Activated gamma-delta T cell (primary cell): ENCODE measurements at places on chromosomes 5 and 9.

DNA sequence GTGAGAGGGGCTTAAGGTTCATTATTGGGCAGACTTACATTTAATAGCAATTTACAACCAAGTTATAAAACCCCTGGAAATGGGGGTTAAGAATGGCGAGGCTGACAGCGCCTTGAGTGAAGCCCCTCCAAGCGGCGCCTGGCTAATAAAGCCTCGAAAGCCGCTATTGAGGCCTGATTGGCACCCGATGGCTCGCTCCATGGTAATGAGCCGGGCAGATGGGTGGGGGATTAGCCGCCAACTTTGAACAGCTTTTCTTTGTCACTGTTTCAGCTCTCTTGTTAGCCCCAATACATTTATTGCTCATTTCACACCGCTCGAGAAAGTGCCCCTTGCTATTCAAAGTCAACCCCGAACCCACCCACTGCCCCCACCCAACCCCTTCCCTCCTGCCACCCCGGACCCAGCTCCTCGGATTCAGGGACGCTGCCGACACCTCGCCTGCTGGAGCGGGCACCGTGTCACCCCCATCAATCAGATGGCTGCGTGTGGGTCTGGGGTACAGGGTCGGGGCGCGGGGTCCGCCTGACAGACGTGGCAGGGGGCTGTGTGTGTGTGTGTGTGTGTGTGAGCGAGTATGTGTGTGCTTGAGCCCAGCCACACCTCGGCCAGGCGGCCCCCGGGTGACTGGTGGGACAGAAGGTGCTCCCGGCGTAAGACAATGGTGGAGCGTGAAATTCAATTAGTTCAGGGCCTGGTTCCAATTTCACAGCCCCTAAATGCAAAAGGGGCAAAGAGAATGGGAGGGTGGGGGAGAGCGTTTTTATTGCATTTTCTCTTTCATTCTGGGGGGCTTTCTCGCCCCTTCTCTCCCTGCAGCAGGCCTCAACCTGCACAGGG is 34.2 kb downstream of the ASS1 start:
- no peak for DNase-seq

DNA sequence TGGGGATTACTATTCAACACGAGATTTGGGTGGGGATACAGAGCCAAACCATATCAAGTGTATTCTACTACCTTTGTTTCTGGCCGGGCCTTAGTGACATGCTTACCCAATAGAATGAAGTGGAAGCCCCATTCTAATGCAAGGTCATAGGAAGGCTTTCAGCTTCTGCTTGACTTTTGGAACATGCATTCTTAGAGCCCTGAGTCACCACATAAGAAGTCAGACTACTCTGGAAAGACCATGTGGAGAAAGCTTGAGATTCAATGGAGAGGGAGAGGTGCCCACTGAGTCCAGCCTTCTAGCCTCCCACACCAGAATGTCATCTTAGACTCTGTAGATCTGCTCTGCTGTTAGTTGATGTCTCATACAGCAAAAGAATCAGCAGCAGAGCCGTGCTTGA is 155.7 kb upstream of the FBN2 start:
- DNase-seq = no peak

- DNase-seq = no peak
Observed at GRCh38 chr9:95572381-95573151, 55.8 kb upstream of the PTCH1 start.

DNA sequence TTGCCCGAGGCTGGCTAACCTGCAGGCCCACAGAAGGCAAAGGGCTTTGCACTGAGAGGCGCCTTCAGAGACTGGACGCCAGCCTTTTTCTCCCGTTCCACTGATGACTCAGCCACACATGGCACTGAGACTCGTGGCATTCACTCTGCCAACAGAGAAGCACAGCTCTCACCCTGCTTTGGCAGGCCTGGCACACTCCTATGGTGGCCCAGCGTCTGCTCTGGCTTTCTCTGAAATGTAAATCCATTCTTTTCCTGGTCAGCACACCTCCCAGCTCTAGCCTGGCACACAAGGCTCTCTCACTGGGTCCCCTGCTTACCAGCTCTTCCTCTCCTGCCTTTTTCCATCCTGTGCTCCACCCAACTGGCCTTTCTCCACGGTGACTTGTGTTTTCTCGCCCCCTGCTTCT is 5.9 kb upstream of the MELK start:
- DNase-seq = no peak

GRCh38 chr5:178335302-178336030 is 102.9 kb upstream of the PHYKPL start:
- DNase-seq = no peak

GRCh38 chr5:180097163-180097894 is 25.8 kb upstream of the RNF130 start:
- no peak for DNase-seq

- DNase-seq = no peak
Observed at GRCh38 chr9:135040892-135041291, 46.6 kb upstream of the OLFM1 start.

GRCh38 chr5:8399471-8399870 is 530.5 kb downstream of the MTRR start:
- no peak for DNase-seq

- DNase-seq = no peak
Observed at GRCh38 chr5:61744690-61745619, 412.9 kb downstream of the ZSWIM6 start.

GRCh38 chr5:113660206-113660605 is 146.7 kb downstream of the YTHDC2 start:
- no peak for DNase-seq

GRCh38 chr9:72158680-72159079 is 9.4 kb downstream of the GDA start:
- DNase-seq = no peak

GRCh38 chr5:146025114-146025680 is 80.2 kb downstream of the PLAC8L1 start:
- DNase-seq = no peak

GRCh38 chr9:214648-215493 is at the start of gene DOCK8:
TSS of gene DOCK8 (plus strand) at chr9:214865. CDS start at chr9:214977, 112 bp downstream.
- DNase-seq = peak; percentile 29

GRCh38 chr9:36101916-36102741 is 34.4 kb upstream of the GLIPR2 start:
- no peak for DNase-seq

- DNase-seq = no peak
Observed at GRCh38 chr5:168975331-168975730, 325.6 kb downstream of the SLIT3 start.

- no peak for DNase-seq
Observed at GRCh38 chr5:96928931-96929708, 6.8 kb upstream of the LNPEP start.

GRCh38 chr9:12739014-12739652 is 35.7 kb upstream of the LURAP1L start:
- no peak for DNase-seq

DNA sequence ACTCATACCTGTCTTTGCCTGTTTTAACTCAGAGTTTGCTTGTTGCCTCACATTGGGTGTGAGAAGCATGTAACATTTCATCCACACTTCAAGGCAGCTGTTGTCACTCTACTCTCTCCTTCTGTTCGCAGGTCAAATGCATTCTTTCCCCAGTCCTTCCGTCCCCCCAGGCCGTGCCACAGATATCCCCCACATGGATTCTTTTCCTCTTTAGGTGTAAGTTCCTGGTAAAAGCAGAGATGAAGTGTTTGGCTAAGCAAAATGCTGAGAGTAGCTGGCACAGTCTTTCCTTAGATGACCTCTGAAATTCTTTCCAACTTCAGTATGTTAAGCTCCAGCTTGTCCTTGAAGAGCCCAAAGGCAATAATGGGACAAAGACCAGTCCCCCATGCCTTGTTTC is 328.2 kb downstream of the SLIT3 start:
- no peak for DNase-seq

GRCh38 chr5:45335346-45335745 is 360.8 kb downstream of the HCN1 start:
- no peak for DNase-seq

- DNase-seq = no peak
Observed at GRCh38 chr9:127965953-127966352, 14.8 kb downstream of the EEIG1 start.

DNA sequence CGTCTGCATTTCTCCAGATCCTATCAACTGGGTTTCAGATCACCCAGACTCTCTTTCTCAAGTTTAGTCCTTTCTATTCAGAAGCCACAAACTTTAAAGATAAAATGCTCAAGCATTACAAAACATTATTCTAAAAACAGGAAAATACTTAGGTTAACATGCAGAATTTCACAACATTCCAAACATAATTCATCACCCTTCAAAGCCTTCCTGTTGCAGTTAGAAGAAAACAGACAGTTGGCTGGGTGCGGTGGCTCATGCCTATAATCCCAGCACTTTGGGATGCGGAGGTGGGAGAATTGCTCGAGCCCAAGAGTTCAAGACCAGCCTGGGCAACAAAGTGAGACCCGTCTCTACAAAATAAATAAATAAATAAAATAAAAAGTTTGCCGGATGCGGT is 7.7 kb upstream of the OCLN start:
- no peak for DNase-seq

DNA sequence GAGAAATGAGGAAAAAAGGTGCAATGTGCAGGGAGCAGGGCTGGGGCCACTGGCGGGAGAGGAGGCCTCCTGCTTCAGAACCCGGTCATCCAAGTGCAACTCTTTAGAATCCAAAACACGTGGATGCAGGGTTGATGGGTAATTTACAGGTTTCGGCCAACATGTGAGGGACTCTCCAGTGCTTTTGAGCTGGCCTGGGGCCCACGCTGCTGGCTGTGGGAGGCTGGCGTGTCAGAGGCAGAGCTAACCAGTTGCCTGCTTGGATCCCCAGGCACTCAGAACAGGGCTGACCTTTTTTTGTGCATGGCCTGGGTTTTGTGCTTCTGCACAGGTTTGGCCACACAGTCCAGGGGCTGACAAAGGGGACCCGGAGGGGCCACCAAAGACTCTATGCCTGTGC is 61.6 kb downstream of the GADD45G start:
- no peak for DNase-seq

GRCh38 chr9:29390859-29391258 is 1817.6 kb upstream of the C9orf72 start:
- no peak for DNase-seq

GRCh38 chr5:71782393-71782770 is 63.3 kb downstream of the CARTPT start:
- no peak for DNase-seq

DNA sequence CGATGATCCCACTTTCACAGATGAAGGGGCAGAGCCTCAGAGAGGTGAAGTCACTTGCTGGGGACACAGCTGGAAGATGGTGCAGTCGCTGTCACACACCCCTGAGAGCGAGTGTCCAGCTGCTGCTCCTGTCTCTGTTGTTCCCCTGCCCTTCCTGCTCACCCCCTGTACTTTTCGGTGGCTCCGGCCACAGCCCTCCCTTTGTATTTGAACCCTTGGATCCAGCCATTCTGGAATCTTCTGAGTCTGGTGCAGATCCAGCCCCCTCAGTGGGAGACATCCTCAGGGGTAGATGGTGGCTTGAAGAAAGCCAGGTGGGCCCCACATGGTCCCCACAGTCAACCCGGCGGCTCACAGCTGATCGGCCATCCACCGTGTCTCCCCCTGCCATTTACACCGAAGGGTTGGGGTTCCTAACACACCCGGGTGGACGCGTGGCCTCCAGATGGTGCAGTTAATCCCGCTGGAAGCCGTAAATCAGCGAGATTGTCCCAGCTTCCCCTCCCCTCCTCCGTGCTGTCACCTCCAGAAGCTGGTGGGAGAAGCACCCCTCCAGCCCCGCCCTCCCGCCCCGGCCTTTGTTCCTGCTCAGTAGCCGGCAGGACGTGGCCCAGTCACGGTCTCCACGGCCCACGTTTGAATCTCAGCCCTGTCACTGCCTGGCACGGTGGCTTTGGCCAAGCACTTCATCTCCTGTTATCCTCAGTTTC is 204.8 kb downstream of the C9orf50 start:
- no peak for DNase-seq

DNA sequence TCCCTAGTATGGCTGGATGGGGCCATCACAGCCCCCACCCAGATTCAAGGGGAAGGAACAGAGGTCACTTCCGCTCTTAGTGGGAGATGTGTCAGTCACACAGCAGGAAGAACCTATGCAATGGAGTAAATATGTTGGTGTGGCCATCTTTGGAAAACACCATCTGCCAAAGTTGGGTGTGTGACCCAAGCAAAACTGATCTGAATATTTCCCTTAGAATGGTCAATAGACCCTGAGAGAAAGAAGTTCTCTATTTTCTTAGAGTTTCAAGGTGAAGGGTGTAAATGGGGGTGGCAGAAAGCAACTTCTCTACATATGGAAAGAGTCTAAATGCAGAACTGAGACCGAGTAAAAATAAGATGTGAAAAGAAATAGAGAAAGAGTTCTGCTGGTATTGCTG is 212.7 kb downstream of the ESM1 start:
- no peak for DNase-seq

- DNase-seq = no peak
Observed at GRCh38 chr9:91726406-91727100, 223.5 kb downstream of the ROR2 start.

DNA sequence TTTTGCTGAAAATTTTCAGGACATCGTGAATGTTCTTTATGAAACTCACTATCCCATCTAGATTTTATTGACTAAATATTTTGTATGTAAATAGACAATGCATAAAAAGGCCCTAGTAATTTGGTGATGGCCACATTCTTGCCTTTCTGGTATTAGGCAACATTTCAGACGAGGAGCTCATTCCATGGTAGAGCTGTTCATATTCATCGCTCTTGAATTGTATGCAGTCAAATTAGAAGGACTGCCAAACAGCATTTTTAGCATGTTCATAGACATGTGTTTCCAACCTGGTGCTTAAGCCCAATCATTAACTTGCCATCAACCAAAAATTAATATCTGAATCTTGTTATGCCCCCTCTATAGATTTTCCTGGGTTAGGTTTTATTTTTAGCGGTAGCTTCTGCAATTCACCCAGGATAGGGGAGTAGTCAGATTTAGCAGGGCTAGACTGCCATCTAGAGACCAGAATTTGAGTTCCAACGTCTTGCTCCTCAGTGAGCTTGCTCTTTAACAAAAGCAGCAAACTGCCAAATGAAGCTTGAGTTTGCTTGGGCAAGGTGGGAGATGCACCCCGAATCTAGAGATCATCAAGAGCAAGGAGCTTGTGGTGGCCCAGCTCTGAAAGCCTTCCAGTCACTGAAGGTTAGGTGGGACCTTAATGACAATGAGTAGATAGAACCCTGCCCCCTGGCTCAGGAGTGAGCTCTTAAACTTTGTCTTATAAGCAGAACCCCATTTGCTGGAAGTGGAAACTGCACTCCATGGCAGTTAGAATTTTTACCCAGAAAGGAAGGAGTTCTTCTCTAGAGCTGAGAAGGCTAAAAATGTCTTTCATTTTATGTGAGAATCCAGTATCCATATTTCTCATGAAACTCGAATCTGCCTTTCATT is 456.2 kb downstream of the RASEF start:
- DNase-seq = no peak

GRCh38 chr5:32494827-32495226 is 50.3 kb upstream of the ZFR start:
- DNase-seq = no peak

GRCh38 chr5:166856791-166857190 is 1434.7 kb upstream of the WWC1 start:
- no peak for DNase-seq
